Lower lobe of right lung (tissue), 2 donors: ENCODE measurements at places on chromosomes 5 and 9. TPM values are rescaled to one million over a fixed set of nuclear protein-coding genes. Genes with fewer than 3 reads are reported as not detected.

The CD14 gene
- 165 TPM for total RNA-seq

The KCNN2 gene
- total RNA-seq = 1.2 TPM

DNA sequence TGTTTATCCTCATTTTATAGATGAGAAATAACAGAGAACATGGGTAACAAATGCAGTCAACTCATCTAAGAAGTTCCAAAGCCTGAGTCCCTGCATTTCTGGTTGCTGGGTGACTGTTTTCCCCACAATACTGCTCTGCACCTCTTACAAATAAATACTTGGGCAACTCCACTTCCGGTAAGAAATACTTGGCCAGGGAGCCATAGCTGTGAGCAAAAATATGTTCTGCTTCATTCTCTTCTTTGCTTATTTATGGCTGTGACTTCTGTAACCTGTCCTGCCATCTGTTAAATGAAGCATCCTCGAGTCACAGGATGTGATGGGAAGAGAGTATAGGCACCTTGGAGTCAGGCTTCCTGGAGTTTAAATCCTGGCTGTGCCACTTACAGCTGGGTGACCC lies 49.9 kb downstream of the GDNF start:
- no peak overlapping the region for H3K27ac ChIP-seq
- H3K27me3 ChIP-seq = no peaks in the 10 kb centered on the region
- H3K4me1 ChIP-seq = no peaks in the 10 kb centered on the region
- no peak for DNase-seq
- H3K36me3 ChIP-seq = no peaks in the 10 kb centered on the region
- no peak overlapping the region for H3K4me3 ChIP-seq

- peaks cover 19% of the 10 kb centered on the region for H3K4me1 ChIP-seq
- H3K4me3 ChIP-seq = no peak overlapping the region
- H3K36me3 ChIP-seq = no peaks in the 10 kb centered on the region
- no peak for DNase-seq
- peaks cover 5% of the 10 kb centered on the region for H3K27me3 ChIP-seq
- H3K27ac ChIP-seq = no peak overlapping the region
Measured at GRCh38 chr5:36685631-36686288, 79.4 kb downstream of the SLC1A3 start.

- DNase-seq = no peak
- H3K27me3 ChIP-seq = no peaks in the 10 kb centered on the region
Measured at GRCh38 chr5:56303511-56303910, 70.4 kb upstream of the ANKRD55 start.

DNA sequence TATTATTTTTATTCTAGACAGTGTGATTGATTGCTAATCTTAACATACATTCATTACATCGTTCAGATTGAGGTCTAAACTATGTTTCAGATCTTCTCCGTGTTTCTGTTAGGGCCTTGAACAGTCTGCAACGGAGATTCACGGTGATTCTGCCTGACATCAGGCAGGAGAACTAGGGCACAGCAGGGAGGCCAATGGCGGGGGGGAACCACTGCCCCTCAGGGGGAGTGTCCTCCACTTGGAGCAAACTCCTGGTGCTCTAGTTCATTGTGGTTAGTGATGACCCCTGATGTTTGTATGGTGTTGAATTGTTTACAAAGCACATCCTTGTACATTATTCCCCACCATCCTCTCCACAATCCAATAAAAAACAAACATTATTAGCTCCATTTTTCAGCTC lies 173.5 kb downstream of the ZNF608 start:
- H3K27me3 ChIP-seq = no peaks in the 10 kb centered on the region
- no peaks in the 10 kb centered on the region for H3K4me1 ChIP-seq
- H3K36me3 ChIP-seq = no peaks in the 10 kb centered on the region
- H3K4me3 ChIP-seq = no peak overlapping the region
- no peak overlapping the region for H3K27ac ChIP-seq

GRCh38 chr5:69083412-69083811 lies 10.4 kb upstream of the SLC30A5 start:
- no peak overlapping the region for H3K4me3 ChIP-seq
- H3K27ac ChIP-seq = no peak overlapping the region
- H3K27me3 ChIP-seq = no peaks in the 10 kb centered on the region
- H3K36me3 ChIP-seq = no peaks in the 10 kb centered on the region
- no peaks in the 10 kb centered on the region for H3K4me1 ChIP-seq

- no peaks in the 10 kb centered on the region for H3K36me3 ChIP-seq
- peaks cover 10% of the 10 kb centered on the region for H3K27me3 ChIP-seq
- DNase-seq = no peak
Measured at GRCh38 chr9:38145526-38146053, 76.6 kb upstream of the SHB start.

DNA sequence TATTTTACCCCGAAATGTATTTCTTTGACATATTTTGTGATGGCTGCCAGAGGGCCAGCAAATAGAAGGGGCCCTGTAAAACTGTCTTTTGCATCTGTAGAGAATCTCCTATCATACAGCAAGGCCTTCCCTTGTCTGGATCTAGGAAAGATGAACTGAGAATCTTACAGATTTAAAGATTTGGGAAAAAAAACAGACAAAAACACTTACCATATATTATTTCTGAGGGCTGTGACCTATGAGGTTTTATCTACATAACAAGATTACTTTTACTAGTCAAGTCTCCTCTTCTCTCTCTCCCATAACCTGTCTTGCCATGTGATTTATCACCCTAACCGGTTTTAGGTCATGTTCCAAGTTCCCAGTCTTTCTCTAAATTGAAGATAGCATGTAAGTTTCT lies 599.2 kb upstream of the CDH6 start:
- no peak overlapping the region for H3K4me3 ChIP-seq
- no peaks in the 10 kb centered on the region for H3K27me3 ChIP-seq

GRCh38 chr9:128361986-128362646 lies 9.1 kb upstream of the URM1 start:
- H3K36me3 ChIP-seq = peaks cover 7% of the 10 kb centered on the region
- peak overlapping the region; percentile 55 for H3K4me3 ChIP-seq
- peak overlapping the region; percentile 69 for H3K27ac ChIP-seq
- peaks cover 22% of the 10 kb centered on the region for H3K4me1 ChIP-seq
- DNase-seq = peak; percentile 85
